ENCODE measurements at places on chromosomes 2 and 18.
A peak's percentile ranks its signal among the peaks of the same experiment; 100 is the strongest.

GRCh38 chr2:127410871-127411652 is 7.2 kb upstream of the PROC start:
- DNase-seq: no peak

DNA sequence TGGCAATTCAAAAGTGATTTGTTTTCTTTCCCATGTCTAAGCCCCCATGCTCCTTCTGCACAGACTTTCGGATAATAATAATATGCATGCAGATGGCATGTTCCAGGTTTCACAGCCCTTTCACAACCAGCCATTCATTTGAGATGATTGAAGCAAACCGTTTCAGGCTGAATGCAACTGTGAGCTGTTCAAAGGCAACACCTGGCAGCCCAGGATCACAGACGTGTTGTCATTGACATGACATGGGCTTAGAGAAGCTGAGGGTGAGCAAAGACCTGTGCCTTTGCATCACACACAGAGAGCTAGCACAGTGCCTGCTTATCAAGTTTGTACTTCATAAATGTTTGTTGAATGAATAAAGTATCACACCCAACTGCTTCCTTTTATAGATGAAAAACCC is 12.4 kb upstream of the ERMN start:
- no peak for DNase-seq

DNA sequence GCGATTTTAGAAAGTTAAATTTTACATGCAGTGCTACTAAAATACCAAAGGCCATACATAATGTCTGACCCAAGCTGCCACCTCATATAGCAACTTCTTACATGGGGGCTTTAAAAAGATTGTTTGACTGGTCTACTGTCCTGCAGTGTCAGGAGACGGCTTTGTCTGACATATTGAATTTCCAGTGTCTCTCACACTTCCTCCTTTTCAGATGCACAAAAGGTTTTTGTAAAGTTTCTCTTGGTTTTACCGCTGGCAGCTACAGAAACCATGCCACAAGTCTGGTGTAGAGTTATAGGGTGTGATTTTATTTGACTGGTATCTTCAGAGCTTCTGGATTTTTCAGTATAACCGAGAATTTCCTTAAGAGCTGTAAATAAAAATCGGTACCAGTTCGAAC is 1.1 kb upstream of the ASAP2 start:
- no peak for DNase-seq

DNA sequence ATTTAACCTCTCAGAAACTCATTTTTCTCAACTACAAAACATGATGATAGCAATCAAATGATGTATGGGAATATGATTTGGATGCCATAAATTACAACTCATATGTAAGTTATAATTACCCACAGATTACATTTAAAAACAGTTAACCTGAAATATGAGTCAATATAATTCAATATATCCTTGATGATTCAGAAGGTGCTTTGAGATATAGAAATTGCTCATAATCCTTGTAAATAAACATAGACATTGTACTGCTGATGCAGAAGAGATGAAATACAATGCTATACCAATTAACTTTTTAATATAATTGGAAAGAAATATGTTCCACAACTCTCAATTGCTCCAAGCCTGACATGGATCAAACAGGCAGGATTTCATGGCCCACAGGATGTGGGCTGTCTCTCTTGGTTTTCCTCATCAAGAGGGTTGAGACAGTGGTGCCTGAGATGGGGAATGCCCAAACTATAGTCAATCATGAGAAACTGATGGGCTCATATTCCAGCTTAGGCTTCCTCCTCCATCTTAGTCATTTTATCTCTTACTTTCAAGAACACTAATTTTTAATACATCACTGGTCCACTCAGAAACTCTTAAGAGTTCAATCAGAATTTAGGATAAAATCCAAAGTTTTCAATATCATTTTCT is 49.4 kb downstream of the NCKAP5 start:
- no peak for DNase-seq

DNA sequence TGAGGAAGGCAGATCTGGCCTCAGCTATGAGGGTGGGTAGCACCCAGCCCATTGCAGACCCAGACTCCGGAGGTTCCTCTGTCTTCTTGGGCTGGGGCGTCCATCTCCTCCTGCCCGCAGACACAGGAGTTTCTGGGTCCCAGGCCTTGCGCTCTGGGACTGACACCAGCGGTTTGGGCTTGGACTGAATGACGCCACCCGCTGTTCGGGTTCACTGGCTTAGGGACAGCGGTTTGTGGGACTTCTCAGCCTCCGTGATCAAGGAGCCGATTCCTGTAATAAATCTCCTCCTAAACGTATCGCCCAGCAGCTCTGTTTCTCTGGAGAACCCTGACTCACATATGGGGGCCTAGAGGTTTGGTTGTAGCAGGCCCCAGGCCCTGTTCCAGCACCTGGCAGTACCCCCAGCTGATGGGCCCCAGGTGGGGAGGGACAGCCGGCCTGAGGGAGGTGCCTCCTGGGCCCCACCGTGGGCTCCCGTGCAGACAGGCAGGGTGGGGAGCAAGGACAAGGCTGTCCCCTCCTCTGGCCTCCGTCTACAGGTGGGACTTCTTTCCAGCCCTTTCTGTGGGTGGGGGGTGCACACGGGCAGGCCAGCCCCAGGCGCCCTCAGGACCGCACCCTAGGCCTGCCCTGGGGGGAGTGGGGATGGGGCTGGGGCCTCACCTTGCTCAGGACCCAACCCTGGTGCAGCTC is 4.5 kb upstream of the AQP12A start:
- DNase-seq: no peak

GRCh38 chr2:159080641-159081040 is 112.2 kb downstream of the TANC1 start:
- DNase-seq: no peak

- no peak for DNase-seq
These were observed 23.2 kb downstream of the AFF3 start for GRCh38 chr2:100119235-100119634.

DNA sequence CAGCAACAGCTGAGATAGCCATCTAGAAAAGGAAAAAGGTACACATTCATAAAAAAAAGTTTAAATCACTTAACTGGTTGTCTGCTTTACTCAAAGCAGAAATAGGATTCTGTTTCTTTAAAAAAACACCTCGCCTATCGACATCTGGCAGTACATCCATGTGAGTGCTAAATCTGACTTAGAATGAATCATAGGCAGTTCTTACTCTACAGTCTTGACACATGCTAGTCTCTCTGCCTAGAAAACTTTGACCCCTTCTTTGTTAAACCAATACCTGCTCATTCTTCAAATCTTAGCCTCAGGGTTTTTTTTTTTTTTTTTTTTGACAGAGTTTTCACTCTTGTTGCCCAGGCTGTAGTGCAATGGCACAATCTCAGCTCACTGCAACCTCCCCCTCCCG is 37.1 kb upstream of the GPR75 start:
- DNase-seq: no peak

DNA sequence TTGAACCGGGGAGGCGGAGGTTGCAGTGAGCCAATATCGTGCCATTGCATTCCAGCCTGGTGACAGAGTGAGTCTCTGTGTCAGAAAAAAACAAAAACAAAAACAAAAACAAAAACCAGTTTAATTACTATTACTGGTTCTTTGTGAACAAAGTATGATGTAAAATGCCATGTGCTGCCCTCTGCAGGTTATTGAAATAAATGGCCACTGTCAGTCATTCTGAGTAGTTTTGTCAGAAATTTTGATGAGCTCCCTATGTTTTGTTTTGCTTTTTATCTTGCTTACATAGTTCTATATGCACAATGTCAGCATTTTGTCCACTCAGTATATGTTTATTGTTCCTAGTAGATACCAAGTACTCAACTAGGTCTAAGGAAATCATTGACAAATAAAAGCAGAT is 423.6 kb upstream of the CHST9 start:
- DNase-seq: no peak

- no peak for DNase-seq
These were observed 54.9 kb downstream of the EPHA4 start for GRCh38 chr2:221517146-221517695.

- no peak for DNase-seq
These were observed 752.6 kb upstream of the ACVR2A start for GRCh38 chr2:147092266-147092665.

- no peak for DNase-seq
These were observed 39.6 kb downstream of the DCDC2C start for GRCh38 chr2:3742743-3743508.

- DNase-seq: no peak
These were observed 413.0 kb upstream of the MYT1L start for GRCh38 chr2:2744107-2744506.

DNA sequence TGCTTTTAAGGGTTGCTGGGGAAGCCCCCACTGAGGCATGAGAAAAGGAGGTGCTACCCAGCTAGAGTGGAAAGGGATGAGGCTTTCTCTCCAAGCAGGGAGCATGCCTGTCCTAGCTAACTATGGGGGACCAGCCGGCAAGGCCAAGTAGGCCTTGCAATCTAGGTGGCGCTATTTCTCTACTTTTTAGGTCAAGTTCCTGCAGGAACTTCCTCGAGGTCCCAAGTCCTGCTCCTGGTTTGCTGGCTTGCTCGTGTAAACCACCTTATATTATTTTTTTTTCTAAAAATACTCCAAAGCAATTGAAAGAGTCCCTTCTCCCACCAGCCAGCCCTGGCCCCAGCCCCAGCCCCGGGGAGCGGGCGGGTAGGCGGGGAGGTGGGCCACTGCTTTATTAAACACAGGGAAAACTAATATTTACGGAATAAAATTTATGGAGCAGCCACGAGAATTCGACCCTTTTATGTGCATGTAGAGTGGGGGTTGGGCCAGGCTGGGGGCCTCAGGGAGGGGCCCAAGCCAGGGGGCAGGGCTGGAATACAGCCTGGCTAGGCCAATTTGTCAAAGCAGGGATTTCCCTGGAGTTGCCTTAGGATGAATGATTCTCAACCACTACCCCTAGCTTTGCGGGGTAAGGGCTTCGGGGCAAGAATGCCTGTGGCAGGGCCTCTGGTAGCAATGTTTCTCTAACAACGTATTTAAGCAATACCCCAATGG is 12.8 kb upstream of the IHH start:
- peak; percentile 42 for DNase-seq

DNA sequence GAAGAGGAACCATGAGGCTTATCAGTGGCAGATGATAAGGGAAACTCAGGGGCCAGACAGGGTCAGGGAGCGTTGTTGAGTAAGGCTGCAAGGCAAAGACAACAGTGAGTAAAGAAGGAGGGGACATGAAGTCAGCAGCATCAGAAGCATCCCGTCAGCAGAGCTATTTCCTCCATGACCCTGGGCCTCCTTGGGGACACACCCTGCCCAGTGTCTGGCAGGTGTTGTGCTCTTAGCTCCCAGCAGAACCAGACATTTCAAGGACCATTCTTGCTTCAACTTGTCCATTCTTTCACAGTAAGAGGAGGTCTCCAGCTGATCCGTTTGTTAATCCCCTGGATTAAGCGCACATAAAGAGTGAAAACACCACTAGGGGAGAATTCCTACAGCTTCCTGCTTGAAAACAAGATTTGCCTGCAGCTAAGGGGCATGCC is 88.7 kb upstream of the MEIS1 start:
- no peak for DNase-seq

- DNase-seq: no peak
These were observed 440.3 kb upstream of the MC4R start for GRCh38 chr18:60812921-60813320.

GRCh38 chr2:187916799-187917198 is 362.6 kb upstream of the TFPI start:
- DNase-seq: no peak

- DNase-seq: no peak
These were observed 249.4 kb downstream of the GRB14 start for GRCh38 chr2:164371916-164372315.

DNA sequence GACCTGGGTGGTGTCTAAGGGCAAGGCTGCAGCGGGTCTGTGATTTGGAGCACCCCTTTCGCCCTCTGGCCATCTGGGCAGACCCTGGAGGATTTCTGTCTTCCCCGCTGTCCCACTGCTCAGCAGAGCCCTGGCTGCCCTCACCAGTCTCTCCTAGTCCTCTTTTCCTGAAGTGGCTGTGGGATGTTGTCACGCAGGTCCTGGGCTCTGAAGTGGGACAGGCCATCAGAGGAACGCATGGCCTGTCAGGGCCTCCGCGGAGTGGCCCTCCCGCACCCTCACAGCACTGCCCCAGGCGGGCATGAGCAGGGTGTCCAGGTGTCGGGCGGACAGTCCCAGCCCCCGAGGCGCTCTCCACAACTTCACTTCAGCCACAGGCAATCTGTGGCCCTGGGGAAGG is 1.1 kb upstream of the TMEM185B start:
- DNase-seq: no peak

GRCh38 chr2:231199219-231199618 is 788 bp downstream of the ARMC9 start:
- DNase-seq: no peak

GRCh38 chr2:101619191-101619591 is 78.3 kb upstream of the MAP4K4 start:
- peak; percentile 46 for DNase-seq

- no peak for DNase-seq
These were observed 79.3 kb upstream of the SCN7A start for GRCh38 chr2:166573391-166573790.

DNA sequence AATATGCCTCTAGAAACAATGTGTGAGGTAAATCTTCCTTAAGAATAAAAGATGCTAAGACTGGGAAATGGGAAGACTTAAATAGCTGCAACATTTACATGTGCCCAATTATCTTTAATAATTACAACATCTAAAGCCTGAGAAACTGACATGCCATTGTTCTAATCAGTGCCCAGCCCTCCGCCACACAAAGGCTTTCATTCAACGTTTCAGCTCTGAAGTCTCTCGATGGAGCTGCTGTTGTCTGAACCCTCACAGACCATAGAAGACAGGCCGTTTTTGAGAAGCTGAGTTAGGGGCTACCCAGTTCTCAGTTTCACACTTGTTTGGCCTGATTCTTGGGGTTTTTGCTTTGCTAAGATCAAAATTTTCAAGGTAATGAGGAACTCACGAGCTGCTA is 315.4 kb upstream of the CHST9 start:
- DNase-seq: no peak

DNA sequence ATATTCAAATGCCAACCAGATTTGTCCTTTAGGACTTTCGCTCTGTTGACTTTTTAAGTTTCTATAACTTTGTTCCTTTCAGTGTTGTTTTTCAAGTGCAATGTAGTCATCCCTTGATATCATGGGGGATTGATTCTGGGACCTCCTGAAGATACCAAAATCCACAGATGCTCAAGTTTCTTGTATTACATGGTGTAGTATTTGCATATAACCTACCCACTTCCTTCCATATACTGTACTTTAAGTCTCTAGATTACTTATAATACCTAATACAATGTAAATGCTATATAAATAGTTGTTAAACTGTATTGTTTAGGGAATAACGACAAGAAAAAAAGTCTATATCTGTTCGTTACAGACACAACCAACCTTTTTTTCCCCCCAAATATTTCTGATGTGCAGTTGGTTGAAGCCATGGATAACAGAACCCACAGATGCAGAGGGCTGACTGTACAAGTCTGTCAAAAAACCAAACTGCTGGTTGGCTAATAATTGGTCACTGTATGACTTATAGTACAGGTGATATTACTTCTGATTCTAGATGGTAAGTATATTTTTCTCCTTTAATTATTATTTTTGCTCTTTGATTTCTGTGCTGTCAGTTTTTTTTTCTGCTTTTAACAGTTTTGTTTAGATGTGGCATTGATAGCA is 201.7 kb upstream of the STON1 start:
- DNase-seq: no peak

DNA sequence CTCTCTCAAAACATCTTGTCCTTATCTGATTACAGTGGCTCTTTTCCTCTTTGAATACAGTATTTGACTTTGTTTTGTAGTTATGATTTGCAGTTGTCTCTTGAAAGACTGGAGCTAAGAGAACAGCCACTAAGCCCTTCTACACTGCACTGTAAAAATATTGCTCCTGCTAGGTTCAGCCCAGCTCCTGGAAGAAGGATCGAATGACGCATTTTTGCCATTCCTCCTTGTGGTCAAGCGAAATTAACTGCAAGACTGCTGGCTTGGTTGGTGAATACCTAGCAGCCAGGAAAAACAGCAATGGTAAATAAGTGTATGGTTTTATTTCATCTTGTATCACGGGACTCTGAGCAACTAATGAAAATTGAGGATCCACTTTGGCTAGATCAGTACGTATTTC is 407.8 kb upstream of the CDH2 start:
- peak; percentile 28 for DNase-seq

All from femur (tissue), 1 donor.